ENCODE measurements at places on chromosomes 1 and 21. TPM values are rescaled to one million over a fixed set of nuclear protein-coding genes. Genes with fewer than 3 reads are reported as not detected.

LRRIQ3 gene
- total RNA-seq = 0.43 TPM

DNA sequence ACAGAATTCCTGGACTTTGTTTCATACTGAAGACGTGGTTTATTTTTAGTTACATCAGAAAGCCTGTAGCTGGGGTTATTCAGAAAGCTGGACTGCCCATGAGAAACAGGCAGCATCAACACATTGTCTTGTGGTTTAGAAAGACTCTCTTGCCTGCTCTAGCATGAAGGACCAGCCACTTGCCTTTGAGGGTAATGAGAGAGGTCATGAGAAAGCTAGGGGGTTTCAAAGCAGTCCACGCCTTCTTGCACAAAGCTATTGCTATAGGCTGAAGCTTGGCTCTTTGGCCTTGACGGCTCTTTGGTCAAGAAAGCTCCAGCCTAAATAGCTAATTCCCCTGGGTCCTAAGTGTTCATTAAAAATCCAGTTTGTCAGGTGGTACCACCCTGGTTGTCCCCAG lies 208.1 kb downstream of the PRDM2 start:
- DNase-seq = no peak

DNA sequence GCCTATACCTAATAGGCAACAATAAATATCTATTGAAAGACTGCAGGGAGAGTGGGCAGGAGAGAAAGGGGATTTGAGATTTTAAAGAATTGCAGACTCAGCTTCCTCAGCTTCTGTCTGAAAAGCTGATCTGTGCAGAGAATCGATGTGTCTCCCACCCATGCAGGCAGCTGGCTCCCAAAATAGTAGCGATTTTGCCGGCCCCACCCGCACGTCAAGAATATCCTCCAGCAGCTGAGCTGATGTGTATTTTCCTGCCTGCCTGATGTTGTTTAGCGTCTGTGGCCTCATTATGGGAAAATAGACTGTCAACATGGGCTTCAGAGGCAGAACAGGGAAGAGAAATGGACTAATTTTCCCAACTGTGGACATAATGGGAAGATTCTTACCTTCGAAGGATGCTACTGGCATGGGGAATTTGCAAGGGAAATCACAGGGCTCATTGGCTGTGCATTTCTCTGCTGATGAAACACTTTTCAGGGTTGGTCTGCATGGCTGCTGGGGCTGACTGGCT lies 699.8 kb downstream of the PTPRU start:
- DNase-seq = no peak

DNA sequence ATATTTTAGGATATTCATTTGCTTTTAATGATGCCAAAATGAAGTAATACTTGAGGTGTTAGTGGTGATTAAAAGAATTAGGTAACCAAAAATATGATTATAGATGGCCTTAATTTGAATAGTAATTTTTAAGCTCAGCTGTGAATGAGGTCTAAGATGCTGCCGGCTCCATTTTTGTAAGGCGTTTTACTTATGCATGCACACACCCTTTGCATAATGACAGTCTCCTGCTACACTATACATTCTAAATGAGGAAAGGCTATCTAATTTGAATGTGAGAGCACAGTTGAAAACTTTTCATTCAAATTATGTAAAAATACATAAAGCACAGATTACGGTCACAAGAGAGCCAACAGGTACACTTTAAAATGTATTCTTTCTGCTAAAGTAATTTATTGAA lies 41.6 kb downstream of the RGS21 start:
- no peak for DNase-seq

SPRR4 gene
- not detected for total RNA-seq

FLG2 gene
- total RNA-seq = not detected

DNA sequence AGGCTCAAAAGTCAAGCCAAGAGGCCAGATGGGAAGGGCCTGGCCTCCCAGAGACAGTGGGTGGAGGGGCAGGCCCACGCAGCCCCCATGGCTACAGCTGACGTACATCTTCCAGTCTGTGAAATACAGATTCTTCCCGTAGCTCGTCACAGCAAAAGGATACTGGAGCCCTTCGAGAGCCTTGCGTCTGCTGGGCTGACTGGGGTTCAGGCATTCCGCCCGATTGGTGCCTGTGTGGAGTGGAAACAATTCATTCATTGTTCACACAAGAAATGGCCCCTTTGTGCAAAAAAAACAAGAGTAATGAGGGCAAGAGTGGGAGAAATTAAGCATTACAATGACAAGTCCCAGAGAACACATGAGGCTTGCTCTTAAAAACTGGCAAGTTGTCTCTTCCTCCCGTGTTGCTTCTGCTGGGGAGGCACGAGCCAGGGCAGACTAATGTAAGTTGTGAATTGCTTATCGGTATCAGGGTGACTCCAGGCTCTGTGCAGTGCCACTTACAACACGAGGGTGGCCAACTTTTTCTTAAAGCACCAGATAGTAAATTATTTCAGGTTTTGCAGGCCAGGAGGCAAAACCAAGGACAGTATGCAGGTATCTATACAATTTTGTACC lies 85.1 kb downstream of the NID1 start:
- no peak for DNase-seq

CYP4A22 gene
- not detected for total RNA-seq

SLC9C2 gene
- 0.13 TPM for total RNA-seq

GRCh38 chr1:10651793-10652192 lies 144.7 kb downstream of the CASZ1 start:
- DNase-seq = no peak

C1orf94 gene
- total RNA-seq = not detected

GSTM4 gene
- total RNA-seq = 33.0 TPM

TAF12 gene
- 17.3 TPM for total RNA-seq

GRCh38 chr1:91924146-91924545 lies 25.1 kb upstream of the BRDT start:
- DNase-seq = no peak

CLIC6 gene
- total RNA-seq = 8.9 TPM

CELA3B gene
- total RNA-seq = not detected

PKLR gene
- not detected for total RNA-seq

All from cardiac septum (tissue), 1 donor.